ENCODE measurements at places on chromosomes 7 and 10.

- no peak for DNase-seq
Measured at GRCh38 chr10:119654540-119654939, 3.4 kb downstream of the BAG3 start.

DNA sequence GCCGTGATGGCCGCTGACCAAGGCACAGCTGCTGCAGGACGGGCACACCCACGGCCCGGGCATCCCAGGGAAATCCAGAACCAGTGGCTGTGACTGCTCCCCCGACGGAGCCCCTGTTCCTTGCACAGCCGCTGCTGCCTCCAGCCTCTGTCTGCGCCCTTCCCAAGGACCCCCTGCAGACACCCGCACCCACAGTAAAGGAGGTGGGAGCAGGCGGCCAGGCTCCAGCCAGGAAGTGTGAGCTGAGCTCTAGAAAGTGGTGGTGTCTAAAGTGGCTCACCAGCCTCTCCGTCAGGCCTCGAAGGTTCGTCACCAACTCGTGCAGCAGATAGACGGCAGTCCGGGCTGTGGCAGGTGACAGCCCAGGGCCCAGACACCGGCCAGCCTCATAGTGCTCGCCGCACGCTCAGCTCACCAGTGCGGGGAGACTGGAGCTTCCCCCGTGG, 306.7 kb downstream of the DNAJB6 start:
- no peak for DNase-seq

GRCh38 chr7:94409200-94409948, 14.7 kb downstream of the COL1A2 start:
- DNase-seq, result no peak

- no peak for DNase-seq
Measured at GRCh38 chr7:1474736-1475135, 15.5 kb upstream of the MICALL2 start.

GRCh38 chr7:69283421-69283820, 314.9 kb upstream of the AUTS2 start:
- no peak for DNase-seq

DNA sequence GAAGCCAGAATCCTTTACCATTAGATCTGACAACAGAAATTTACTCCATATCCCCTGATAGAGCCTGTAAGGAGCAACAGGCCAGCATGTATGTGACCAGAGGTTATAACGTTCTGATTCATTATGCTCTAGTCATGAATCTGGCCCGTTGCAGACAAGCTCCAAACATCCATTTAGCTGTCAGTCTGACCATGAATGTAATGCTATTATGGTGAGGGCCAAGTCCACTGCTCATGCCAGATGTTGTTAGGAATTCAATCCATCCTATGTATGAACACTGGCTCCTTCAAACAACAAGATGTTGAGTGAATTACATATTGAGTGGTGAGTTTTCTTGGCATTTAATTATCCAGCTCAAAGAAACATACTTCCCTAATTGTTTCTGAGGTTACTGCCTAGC, 610.1 kb upstream of the ANKRD30A start:
- DNase-seq, result no peak

Data from activated B cell treated with CpG ODN at 0.5 μM for 24 hours (primary cell).